Stomach (tissue), 19 donors: ENCODE measurements at places on chromosomes 5 and 9. TPM values are rescaled to one million over a fixed set of nuclear protein-coding genes. Genes with fewer than 3 reads are reported as not detected.

The FAM221B gene
- not detected for polyA plus RNA-seq

The SV2C gene
- 0.13 TPM for polyA plus RNA-seq

The MYMK gene
- not detected for polyA plus RNA-seq

The KLHL3 gene
- 0.50 TPM for polyA plus RNA-seq

GRCh38 chr5:58071566-58071965, 388.3 kb downstream of the PLK2 start:
- peak; percentile 43 for DNase-seq

DNA sequence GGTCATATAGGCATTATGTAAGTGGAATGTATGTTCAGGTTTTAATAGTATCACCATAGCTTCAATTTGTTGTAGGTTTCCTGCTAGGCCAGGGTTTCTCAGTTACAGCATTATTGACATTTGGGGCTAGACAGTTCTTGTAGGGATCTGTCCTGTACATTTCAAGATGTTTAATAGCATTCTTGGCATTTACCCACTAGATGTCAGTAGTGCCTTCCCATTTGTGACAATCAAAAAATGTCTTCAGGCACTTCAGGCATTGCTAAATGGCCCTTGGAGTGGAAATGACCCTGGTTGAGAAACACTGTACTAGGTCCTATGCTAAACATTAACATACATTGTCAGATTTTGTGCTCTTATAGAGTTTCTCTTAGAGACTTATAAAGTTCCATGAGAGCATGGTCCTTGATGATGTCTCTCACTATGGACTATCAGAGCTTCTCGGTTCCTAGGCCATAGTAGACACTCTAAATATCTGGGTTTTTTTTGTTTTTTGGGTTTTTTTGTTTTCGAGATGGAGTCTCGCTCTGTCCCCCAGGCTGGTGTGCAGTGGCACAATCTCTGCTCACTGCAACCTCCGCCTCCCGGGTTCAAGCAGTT, 1.4 kb downstream of the KIF20A start:
- no peak for DNase-seq

DNA sequence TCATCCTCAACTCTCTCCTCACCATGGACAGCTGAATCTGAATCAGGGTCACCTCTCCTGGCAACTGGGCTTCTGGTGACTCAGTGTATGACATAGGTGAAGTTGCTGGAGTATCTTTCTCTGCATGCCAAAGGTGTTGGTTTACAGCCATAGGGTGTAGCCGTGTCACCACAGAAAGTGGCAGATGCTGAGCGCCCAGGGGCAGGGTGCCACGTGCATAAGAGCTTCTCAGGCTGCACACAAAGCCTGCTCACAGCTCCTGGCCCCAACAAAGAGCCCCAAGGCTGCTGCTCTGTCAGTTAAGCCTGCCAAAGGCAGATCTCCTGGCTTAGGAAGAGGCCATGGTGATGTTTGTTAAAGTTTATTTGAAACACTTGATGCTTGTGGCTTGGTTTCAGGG, 297.7 kb upstream of the WWC1 start:
- no peak for DNase-seq

- no peak for DNase-seq
These were observed 577.9 kb downstream of the ISL1 start for GRCh38 chr5:51961154-51961562.

GRCh38 chr9:126989847-126990842, 75.6 kb downstream of the RALGPS1 start:
- DNase-seq: no peak

DNA sequence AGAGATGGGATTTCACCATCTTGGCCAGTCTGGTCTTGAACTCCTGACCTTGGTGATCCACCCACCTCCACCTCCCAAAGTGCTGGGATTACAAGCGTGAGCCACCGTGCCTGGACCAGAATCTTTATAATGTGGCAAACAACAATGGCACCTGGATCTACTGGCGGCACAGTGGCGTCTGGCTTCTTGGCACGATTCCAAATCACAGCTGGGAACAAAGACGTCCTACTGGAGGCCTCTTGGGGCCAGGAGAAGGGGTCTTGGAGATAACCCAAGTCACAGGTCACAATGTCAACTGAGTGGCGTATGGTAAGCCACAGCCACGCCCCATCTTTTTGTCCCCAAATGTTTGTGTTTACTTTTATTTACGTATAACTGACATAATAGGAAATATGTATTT, 77.8 kb upstream of the RAPGEF1 start:
- no peak for DNase-seq

- DNase-seq: no peak
These were observed 334.2 kb downstream of the IRX1 start for GRCh38 chr5:3929799-3930198.

- no peak for DNase-seq
These were observed 267.5 kb upstream of the ITGA1 start for GRCh38 chr5:52520171-52520570.

- no peak for DNase-seq
These were observed 243.2 kb upstream of the IRX4 start for GRCh38 chr5:2125901-2126265.

DNA sequence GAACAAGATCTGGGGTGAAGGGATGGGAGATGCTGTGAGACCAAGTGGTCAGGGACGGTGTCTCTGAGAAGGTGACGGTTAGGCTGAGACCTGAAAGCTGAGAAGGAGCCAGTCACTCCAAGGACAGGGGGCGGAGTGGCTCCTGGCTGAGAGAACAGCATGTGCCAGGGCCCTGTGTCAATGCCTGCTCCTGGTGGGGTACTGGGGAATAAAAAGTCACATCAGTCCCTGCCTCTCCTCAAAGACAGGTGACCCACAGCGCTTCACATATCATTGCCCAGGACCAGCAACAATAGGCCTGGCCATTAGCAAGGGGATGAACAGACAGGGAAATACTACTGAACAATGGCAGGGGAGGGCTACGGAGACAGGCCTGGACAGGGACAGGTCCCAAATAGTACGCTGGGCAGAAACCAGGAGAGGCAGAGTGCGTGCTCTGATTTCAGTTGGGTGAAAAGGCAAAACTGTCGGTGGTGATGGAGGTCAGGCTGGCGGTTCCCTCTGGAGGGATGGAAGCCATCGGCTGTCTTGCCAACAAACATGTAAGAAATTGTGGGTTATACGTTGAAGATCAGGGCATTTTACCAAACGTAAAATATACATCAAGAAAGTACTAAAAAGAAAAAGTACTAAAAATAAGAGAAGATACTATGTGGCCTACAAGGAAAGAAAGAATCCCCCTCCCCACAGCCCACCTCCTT, 64.3 kb downstream of the C9orf50 start:
- DNase-seq: no peak

- DNase-seq: no peak
These were observed 11.7 kb upstream of the FCN2 start for GRCh38 chr9:134868751-134869553.

DNA sequence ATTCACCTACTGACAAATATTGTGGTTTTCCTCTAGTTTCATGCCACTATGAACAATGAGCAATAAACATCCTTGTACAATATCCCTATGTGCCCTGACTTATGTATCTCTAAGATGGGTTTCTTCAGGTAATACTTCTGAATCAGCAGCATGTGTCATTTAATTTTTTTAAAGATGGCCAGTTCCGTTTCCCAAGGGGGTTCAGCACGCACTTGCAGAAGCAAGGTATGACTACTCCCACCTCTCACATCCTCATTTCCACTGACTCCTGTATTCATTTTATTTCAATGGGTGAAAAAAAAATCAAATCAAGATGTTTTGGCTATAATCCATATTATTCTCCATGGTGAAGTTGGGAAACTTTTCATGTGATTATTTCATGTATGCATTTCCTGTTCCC, 14.7 kb upstream of the ADAMTS19 start:
- DNase-seq: no peak

- no peak for DNase-seq
These were observed 311.5 kb upstream of the DAP start for GRCh38 chr5:11072568-11072967.

DNA sequence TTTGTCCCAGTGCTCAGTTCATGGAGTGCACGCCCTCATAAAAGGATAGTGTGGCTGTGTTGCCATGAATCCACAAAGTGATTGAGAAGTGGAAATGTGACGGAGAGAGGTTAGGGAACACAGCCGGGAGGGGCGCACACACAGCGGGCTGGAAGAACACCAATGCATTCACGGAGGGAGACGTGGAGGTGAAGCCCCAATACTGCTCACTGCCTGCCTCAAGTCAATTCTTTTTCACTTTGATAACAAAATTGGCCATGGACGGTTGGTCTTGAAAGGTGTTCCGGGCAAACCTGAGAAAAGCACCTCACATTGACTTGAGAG, 424.1 kb downstream of the MED10 start:
- no peak for DNase-seq

- no peak for DNase-seq
These were observed 227.5 kb downstream of the PIK3R1 start for GRCh38 chr5:68443091-68443490.

DNA sequence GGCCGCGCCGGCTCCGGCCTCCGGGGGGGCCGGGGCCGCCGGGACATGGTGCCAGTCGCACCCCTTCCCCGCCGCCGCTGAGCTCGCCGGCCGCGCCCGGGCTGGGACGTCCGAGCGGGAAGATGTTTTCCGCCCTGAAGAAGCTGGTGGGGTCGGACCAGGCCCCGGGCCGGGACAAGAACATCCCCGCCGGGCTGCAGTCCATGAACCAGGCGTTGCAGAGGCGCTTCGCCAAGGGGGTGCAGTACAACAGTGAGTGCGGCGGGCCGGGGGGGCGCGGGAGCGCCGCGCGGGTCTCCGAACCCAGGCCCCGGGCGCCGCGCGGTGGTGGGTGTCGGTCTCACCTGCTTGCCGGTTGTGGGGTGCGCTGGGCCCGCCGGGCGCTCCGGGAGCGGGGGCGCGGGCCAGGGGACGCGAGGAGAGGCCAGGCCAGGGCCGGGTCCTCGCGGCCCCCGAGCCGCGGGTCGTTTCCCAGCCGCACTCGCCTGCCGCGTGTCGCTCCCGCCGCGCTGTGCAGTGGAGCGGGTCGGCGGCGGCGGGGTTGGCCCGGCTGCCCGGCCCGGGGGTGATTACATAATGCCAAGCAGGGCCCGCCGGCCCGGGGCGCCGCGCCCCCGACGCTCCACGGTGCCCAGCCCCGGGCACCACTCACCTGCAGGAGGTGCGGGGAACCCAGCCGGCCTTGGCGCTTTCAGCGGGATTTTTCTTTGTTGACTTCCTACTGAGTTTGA, 492 bp downstream of the RABL6 start:
- DNase-seq: peak; percentile 57

GRCh38 chr5:9533096-9533495, 12.8 kb downstream of the SEMA5A start:
- DNase-seq: no peak

DNA sequence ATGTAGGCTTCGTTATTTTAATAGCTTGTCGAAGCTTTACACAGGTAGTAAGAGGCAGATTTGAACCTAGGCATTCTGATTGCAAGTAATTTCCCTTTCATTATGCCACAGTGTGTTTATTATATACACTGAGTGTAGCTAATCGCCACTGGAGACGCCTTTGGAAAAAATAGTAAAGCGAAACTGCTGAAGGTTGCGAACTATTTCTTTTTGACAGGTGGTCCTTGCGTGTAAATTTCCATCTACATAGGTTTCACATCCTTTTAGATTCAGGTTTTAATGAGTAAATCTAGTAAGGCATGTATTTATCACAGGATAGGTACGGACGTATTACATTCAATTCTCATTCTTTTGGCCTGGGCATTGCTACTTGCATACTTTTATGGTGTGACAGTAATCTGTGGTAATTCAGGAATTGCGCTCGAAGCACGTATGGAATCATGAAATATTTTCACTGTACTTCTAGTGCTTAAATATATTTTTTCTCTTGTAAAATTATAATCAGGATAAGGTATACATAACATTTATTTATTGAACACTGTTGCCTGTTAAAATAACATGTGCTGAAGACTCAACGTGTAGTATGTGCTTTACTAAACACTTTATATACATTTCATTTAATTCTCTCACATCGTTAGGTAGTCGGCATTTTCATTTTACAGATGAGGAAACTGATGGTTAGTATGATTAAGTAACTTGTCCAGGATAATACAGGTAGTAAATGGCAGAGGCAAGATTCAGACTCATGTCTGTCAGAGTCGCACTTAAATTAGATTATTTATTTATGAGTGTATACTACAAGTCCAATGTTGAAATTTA, 1.8 kb downstream of the MARCHF6 start:
- peak; percentile 72 for DNase-seq

DNA sequence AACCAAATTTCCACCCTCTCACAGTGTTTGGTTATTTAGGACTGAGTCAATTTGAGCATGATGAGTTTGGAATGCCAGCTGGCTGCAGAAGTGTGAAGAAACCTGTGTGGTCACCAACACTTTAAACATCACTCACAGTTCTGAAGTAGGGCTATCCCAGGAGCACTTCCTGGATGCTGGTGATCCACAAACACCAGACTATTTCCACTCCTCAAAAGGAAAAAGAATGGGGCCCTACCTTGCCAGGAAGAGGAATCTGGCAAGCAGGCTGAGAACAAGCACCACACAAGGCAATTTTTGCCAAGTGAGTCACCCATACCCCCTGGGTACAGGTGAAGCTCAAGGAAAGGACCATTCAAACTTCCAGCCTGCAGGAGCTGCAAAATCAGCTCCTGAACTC, 294.2 kb upstream of the PTGER4 start:
- DNase-seq: no peak

GRCh38 chr5:68960961-68961360, 132.9 kb upstream of the SLC30A5 start:
- no peak for DNase-seq

DNA sequence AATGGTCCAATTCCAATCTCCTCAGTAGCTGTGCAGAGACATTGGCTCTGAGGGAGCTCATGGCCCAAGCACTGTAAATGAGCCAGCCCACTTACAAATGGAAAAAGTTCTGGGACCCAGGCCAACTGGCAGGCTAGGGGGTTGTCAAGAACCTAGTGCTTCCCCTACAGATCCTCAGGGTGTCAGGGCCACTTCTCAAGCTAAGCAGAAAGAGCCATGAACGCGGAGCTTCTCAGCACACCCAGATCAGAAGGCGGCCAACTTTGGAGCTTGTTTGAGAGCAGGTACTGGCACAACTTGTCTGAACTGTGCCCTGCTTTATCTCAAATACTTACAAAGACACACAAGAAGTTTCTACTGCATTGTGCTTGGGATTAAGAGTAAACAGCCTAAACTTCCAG, 17.5 kb downstream of the TLE1 start:
- DNase-seq: peak; percentile 78

GRCh38 chr9:93092251-93092991, 3.6 kb upstream of the CARD19 start:
- no peak for DNase-seq
